ENCODE measurements at places on chromosomes 4 and X. TPM values are rescaled to one million over a fixed set of nuclear protein-coding genes. Genes with fewer than 3 reads are reported as not detected.

The QRFPR gene
- total RNA-seq, result not detected

The CXCL11 gene
- total RNA-seq, result 1.1 TPM

The MAGEA4 gene
- total RNA-seq, result not detected

The HAND2 gene
- 13.7 TPM for total RNA-seq

The CFP gene
- 0.14 TPM for total RNA-seq

The ZBTB49 gene
- total RNA-seq, result 12.4 TPM

The ENPP6 gene
- total RNA-seq, result not detected

The NAP1L2 gene
- 2.0 TPM for total RNA-seq

The ETDB gene
- not detected for total RNA-seq

The DUSP21 gene
- not detected for total RNA-seq

The RAB28 gene
- total RNA-seq, result 17.8 TPM

The SCFD2 gene
- 27.1 TPM for total RNA-seq

The PCDH19 gene
- 1.1 TPM for total RNA-seq

The HTT-AS gene
- total RNA-seq, result not detected

The PNMA3 gene
- not detected for total RNA-seq

The CTAG2 gene
- not detected for total RNA-seq

The CXCL1 gene
- total RNA-seq, result 64.6 TPM

The VSIG1 gene
- 2.4 TPM for total RNA-seq

The FGF13 gene
- 0.27 TPM for total RNA-seq

The GPR34 gene
- total RNA-seq, result not detected

The PTTG2 gene
- total RNA-seq, result not detected

The KCND1 gene
- 0.36 TPM for total RNA-seq

The GPRASP2 gene
- total RNA-seq, result 14.5 TPM

The MAGEA9B gene
- total RNA-seq, result not detected

The GNRHR gene
- total RNA-seq, result not detected

The ASMT gene
- total RNA-seq, result not detected

The ETNPPL gene
- 0.27 TPM for total RNA-seq

The PDHA1 gene
- 76.2 TPM for total RNA-seq

The CNKSR2 gene
- total RNA-seq, result not detected

The PPP2R2C gene
- total RNA-seq, result under 0.01 TPM

The NPNT gene
- under 0.01 TPM for total RNA-seq

The CYTL1 gene
- total RNA-seq, result 113 TPM

The TLR10 gene
- total RNA-seq, result not detected

The BGN gene
- 34.2 TPM for total RNA-seq

The GAGE12E gene
- total RNA-seq, result not detected

The TMSB15A gene
- total RNA-seq, result 6.0 TPM

The CT47B1 gene
- total RNA-seq, result not detected

The USO1 gene
- 117 TPM for total RNA-seq

The TSPAN5 gene
- total RNA-seq, result 59.9 TPM

The GPR82 gene
- not detected for total RNA-seq

The OTC gene
- total RNA-seq, result 0.07 TPM

The CNGA1 gene
- total RNA-seq, result not detected

The ADGRG4 gene
- total RNA-seq, result under 0.01 TPM

The ASB12 gene
- 0.14 TPM for total RNA-seq

The FRMD7 gene
- total RNA-seq, result not detected

The TMEM31 gene
- not detected for total RNA-seq

The DCAF8L2 gene
- 0.07 TPM for total RNA-seq

The SCD5 gene
- 55.7 TPM for total RNA-seq

The RBMX2 gene
- total RNA-seq, result 26.6 TPM

The TNIP2 gene
- total RNA-seq, result 62.5 TPM

The FGB gene
- total RNA-seq, result not detected

The LSM6 gene
- total RNA-seq, result 46.5 TPM

The BCLAF3 gene
- total RNA-seq, result 7.1 TPM

The SLC25A53 gene
- total RNA-seq, result 7.7 TPM

The EDNRA gene
- not detected for total RNA-seq

The PTPN13 gene
- total RNA-seq, result 7.2 TPM

Data from thoracic aorta endothelial cell (primary cell).